NCI-H1092 treated with DMSO at 0.1 percent for 48 hours (cell line): ENCODE measurements at places on chromosomes 3 and 15.

DNA sequence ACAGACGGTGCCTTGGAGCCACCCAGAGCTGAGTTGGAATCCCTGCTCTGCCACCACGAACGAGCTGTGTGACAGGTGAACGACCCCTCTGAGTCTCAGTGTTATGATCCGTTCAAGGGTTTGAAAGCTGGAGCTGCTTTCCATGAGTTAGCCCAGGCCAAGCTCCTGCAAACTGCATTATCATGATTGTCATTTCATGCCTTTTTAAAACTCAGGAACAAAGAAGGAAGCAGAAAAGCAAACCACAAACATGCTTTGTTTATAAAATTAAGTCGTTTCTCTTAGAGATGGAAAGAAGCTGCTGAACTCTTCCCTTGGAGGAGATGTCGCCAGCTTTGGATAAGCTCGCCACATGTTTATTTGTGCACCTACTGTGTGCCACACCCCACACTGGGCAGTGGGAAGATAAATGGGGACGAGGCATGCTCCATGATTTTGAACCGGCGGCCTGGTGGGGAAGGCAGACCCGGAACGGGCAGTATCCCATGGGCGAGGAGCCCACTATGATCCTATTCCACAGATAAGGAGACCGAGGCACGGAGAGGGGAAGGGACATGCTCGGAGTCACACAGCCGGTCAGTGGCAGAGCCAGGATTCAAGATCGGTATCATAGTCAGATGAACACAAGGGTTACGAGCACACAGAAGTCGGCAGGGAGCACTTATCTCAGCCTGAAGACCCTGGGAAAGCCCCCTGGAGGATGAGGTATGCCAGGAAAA lies 15.9 kb downstream of the HRH1 start:
- DNase-seq = no peak

DNA sequence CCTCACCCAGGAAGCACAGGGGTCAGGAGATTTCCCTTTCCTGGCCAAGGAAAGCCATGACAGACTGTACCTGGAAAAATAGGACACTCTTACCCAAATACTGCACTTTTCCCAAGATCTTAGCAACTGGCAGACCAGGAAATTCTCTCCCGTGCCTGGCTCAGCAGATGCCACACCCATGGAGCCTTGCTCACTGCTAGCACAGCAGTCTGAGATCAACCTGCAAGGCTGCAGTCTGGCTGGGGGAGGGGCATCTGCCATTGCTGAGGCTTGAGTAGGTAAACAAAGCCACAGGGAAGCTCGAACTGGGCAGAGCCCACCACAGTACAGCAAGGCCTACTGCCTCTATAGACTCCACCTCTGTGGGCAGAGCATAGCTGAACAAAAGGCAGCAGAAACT lies 567.3 kb upstream of the LMCD1 start:
- no peak for DNase-seq

DNA sequence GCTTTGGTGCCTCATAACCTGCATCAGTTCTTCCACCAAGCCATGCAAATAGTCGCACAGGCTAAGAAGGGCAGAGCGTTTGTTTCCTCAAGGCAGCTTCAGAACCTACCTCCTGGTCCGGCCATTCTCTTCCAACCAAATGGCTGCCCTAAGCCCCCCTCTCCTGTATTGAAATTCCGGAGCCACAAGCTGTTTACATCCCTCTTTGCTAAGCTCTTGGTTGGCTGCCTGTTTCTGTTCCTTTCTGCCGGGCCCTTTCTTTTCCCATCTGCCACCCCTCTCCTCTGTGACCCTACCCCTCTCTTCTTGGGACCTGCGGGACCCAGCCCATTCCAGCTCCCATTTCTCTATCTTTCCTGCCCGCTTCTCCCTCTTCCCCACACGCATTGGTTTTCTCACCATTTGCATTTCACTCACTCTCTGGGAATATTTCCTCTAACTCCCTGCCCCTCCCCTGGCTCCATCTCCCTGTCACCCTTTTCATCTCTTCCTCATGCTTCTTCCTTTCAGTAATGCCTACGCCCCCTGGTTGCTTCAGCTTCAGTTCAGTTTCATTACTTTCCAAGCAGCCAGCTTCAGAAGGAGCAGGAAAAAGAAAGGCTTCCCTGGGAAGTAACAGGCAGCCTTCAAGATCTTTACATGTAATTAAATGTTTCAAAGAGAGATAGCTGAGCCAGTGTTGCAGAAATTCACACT lies 113.5 kb downstream of the RAB11A start:
- DNase-seq = no peak

GRCh38 chr3:53974324-53974723 lies 82.7 kb upstream of the SELENOK start:
- DNase-seq = no peak

- no peak for DNase-seq
Measured at GRCh38 chr15:63461230-63461985, 43.0 kb upstream of the USP3 start.

DNA sequence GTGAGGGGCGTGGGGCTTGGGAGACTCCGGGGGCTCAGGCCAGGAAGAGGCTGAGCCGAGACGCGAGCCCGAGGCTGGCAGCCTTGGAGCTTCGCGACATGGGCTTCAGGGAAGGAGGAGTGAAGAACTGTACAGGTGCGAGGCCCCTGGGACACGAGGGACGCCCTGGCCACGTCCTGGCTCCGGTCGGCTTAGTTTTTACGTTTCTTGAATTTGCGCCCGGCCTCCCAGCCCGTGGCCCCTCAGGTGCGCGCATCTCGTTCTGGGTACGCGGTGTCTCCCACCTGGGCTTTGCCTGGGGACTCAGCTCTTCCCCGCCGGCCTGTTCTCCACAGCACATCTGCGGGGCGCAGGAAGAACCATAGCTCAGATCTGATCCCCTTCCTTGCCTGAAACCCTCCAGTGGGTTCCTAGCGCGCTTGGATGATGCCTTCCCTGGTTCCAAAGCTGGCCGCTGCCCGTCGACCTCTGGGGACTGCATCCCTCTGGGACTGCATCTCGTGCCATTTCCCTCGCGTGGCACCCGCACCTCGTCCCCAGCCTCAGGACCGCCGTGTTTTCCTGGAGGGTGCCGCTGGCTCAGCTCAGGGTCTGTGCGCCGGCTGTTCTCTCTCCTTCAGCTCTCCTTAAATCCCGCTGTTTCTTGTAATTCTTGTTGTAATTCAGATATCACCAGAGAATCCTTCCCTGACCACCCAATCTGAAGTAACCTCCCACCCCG lies 614 bp downstream of the CHCHD6 start:
- peak; percentile 22 for DNase-seq

- DNase-seq = no peak
Measured at GRCh38 chr3:146170591-146170990, 9.6 kb upstream of the PLOD2 start.

DNA sequence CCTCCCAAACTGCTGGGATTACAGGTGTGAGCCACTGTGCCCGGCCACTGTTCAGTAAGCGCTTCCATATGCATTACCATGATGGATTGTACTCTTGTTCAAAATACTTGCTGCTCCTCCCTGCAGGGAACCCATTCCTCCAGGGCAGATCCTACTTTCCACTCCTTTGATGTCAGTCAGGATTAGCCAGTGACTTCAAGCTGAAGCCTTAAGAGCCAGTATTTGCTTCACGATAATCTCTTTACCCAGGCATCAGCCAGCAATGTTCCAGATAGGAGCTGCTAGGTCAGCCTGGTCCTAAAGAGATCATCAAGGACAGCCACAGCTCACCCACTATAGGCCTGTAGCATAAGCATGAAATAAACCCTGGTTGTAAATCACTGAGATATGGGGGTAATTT lies 96.5 kb upstream of the UBE2E2 start:
- DNase-seq = no peak

DNA sequence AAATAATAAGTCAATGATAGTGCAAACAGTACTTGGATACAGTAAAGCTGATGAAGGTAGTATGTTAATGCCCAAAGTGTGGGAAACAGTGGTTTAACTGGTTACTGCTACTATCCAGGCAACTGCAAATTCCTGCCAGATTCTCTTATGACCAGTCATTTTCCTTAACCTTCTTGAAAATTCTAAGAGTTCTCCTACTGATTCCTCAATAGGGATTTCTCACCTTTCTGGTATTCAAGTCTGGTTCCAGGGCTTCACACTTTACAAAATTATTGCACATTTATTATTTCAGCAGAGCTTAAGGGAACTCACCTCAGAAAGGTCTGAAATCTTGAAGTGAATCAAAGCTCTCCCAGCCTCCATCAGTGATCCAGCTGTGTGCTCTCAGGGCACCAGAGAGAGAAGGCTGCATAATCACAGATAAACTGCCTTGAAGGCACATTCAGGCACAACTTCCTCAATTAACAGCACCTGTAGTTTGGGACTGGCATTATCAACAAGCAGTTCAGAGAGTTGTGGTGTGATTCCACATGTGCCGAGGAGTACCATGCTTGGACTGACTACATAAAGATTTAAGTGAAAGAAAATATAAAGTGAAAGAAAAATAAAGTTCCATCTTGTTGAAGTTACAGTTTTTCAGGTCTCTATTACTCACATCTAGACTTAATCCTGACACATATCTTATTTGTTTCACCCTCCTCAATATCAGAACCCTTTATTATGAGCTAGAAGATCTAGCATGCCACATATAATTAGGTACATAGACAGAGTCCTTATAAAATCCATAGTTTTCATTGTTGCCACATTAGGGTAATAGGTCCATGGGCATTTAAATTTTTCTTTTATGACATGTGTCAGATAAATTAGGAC lies 59.5 kb upstream of the TIPARP start:
- DNase-seq = no peak

DNA sequence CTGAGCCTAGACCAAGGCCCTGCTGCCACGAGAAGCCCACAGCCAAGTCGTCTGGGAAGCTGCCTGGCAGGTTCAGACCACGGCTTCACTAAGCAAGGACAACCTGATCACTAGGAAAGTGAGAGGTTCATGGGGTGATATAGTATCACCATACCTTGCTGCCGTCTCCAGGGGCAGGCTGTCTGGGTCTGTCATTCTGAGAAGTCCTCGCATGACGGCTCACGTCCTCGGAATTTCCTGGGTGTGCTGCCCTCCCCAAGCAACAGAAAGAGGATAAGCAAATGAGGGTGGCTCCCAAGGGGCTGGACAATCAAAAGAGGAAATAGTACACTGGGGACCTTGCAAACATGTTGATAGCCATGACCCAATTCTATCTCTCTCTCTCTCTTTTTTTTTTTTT lies 207.4 kb upstream of the IGF1R start:
- no peak for DNase-seq

- DNase-seq = no peak
Measured at GRCh38 chr3:59318881-59319280, 269.1 kb upstream of the CFAP20DC start.
